Ovary (tissue), 10 donors: ENCODE measurements at places on chromosomes 11 and 22.

GRCh38 chr22:22959147-22959827, 71.7 kb downstream of the IGLL5 start:
- DNase-seq: peak; percentile 85

GRCh38 chr11:109784536-109784935, 308.7 kb upstream of the ZC3H12C start:
- no peak for DNase-seq

DNA sequence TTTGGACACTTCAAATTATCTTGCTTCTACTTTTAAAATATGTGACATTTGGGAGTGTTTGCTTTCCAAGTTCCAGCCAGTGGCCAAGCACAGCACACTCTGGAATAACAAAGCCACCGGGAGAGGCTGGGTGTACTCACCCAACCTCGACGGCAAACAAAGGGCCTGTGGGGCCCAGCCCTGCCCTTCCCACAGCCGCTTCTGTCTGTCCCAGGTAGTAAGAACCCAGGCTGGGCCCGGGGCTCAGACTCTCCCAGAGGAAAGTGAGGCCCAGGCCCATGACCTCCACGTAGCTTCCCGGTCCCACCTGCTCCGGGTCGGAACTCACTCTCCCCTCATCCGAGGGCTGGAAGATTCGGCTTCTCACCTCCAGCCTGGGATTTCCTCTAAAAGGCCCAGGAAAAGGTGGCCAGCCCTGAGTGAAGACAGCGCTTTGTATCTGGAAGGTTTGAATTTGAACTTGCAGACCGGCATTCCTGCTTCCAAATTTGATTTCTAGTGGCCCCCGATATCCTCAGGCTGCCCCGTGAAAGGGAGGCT, 93.5 kb downstream of the CELSR1 start:
- no peak for DNase-seq

DNA sequence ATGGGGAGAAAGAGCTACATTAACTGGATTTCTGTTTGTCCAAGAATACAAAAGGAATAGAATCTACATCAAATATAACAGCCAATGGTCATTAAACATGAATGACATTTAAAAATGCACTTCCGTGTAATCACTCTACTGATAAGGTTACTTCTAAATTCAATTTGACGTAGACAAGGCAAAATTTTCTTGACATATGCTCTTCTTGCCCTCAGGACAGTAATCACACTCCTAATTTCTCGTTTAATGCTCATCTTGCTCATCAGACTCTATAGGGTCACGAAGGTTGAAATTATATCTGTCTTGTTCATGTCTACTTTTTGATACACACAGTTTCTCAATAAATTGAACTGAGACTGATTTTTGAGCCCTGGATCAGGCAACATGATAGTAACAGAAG, 58.4 kb downstream of the NARS2 start:
- no peak for DNase-seq

GRCh38 chr11:26065944-26066343, 266.0 kb upstream of the ANO3 start:
- no peak for DNase-seq

GRCh38 chr11:46664612-46665011, 35.8 kb downstream of the ARHGAP1 start:
- DNase-seq: no peak

DNA sequence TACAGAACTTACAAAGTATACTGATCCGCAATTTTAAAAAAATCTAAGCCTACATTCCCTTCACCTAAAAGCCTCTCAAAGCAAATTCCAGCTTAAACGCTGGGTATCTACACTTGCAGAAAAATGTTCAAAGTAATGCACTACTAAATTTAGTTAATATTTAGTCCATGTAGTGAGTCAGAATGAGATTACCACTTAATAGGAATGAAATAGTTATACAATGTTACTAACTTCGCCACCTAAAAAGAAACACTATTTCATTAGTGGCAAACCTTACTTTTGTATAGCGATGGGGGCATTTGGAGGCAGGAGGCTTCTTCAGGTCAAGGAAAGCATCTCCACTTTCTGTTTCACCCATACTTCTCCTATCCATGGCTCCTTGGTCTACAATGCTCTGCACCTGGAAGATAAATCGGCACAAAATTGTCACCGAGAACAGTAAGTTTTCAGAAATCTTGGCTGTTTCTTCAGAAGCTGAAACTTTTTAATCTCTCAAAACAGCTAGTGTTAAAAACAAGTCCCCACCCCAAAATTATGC, 1.2 kb downstream of the EIF4ENIF1 start:
- no peak for DNase-seq

DNA sequence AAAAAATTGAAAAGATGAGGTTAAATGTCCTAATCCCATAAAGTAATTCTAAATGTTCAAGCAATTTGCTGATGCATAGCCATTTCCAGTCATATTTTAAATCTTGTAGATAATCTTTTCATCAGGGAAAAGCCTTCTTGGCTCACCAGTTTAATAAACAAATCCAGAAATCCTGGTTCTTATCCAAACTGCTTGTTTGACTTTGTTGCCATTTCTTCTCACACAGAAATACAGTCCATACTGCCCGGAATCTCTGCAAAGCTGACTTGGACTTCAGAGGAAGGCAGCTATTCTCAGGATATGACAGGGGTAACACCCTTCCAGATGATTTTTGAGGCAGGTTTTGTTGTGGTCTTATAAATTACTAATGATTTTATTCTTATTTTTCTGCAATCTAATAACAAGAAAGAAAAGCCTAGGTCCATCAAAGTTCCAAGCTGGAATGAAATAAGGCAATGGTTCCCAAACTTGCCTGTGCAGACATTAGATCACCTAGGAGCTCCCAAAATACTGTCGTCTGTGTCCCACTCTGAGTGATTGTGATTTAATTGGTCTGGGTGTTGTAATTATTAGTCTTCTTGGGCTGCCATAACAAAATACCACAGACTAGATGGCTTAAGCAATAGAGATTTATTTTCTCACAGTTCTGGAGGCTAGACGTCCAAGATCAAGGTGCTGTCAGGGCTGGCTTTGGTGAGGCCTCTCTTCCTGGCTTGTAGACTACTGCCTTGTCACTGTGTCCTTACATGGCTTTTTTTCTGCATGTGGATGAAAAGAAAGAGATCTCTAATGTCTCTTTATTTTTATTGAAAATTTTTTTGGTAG, 55.1 kb upstream of the RCE1 start:
- no peak for DNase-seq

DNA sequence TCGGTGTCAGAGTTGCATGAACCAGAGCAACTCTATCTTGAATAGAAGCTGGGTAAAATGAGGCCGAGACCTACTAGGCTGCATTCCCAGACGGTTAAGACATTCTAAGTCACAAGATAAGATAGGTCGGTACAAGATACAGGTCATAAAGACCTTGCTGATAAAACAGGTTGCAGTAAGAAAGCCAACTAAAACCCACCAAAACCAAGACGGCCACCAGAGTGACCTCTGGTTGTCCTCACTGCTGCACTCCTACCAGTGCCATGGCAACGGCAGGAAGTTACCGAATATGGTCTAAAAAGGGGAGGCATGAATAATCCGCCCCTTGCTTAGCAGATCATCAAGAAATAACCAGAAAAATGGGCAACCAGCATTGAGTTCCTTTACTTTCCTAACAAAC, 2.4 kb upstream of the KAT5 start:
- no peak for DNase-seq

DNA sequence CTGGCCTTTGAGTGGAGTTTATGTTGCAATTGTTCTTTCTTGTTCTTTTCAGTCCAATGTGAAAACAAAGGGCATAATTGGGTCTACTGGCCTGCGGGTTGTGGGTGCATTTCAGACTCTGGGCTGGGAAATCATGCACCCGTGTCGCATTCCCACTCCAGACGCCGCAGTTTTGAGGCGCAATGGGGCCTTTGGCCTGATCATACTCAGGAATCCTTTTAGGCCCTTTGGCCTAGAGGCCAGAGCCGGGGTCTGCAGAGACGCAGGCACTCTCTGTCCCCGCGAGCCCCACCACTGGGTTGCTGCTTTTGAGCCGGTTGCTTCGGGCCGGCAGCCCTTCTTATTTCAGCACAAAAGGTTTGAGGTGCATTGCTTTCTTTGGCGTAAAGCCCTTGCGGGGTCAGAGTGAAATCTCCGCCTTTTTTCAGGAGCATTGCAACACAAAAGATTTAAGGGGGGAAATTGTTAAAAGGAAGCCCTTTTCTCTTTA, 48.4 kb upstream of the DBX1 start:
- no peak for DNase-seq

DNA sequence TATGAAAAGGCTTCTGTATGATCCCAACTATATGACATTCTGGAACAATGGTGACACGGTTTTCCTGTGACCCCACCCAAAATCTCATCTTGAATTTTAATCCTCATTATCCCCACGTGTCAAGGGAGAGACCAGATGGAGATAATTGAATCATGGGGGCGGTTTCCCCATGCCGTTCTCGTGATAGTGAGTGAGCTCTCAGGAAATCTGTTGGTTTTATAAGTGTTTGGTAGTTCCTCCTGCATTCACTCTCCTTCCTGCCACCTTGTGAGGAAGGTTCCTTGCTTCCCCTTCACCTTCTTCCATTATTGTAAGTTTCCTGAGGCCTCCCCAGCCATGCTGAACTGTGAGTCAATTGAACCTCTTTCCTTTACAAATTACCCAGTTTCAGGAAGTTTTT, 53.1 kb upstream of the TSPAN18 start:
- DNase-seq: no peak

DNA sequence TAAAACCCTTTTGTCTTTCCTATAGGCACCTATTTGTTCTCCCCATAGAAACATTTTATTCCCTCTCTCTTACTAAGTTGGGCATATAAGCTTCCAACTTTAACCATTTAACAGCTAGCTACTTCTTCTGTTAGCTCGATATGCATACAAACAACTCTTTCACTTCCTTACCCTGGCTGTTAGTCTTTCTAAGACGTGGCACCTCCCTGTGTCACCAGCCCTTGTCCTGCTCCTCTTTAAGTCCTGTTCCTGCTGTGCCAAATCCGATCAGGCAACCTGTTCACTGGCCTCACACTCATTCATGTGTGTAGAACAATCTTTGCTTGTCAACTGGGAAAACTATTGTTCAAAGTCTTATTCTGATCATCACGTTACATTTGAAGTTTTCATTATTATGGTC, 1376.1 kb upstream of the TENM4 start:
- no peak for DNase-seq
